ENCODE measurements at places on chromosomes 3 and 15.

GRCh38 chr15:86162172-86162591, 82.5 kb downstream of the AGBL1 start:
- DNase-seq, result no peak

DNA sequence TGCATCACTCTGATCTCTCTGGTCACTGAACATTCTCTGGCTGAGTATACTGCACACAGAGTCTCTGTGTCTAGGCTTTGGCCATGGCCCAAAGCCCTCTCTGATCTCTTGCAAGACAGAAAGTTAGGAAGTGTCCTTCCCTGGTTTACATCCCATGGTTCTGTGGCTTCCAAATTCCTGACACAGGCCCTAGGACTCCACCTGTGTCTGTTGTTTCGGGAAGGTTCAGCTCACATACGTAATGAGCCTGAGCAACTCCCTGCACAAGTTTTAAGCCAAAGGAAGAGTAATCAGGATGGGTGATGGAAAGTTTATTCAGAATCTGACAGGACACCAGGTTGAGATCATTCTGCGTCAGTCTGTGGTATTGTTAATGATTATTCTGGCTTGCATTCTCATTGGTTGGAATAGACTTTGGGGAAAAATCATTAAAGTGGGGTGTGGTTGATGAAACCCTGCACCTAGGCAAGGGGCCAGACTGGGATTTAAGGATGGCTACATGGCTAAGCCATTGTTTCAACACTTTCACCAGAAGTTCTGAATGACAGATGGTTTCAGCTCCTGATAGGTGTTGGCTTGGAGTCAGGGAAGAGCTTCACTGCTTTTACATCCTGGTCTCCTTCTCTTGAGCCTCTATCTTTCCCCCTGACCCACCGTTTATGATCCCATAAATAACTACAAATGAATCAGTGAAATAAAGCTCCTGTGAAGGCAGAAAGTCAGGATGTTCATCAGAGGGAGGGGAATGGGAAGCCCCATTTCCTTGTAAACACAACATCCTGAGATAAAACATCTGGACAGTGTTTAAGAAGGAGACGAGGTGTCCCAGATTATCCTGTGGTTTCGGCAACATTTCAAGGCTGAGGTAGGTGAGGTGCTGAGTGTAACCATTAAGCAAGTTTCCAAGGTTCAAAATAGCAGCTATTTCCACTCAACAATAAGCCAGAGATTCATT, 14.1 kb downstream of the LCMT2 start:
- DNase-seq, result no peak

DNA sequence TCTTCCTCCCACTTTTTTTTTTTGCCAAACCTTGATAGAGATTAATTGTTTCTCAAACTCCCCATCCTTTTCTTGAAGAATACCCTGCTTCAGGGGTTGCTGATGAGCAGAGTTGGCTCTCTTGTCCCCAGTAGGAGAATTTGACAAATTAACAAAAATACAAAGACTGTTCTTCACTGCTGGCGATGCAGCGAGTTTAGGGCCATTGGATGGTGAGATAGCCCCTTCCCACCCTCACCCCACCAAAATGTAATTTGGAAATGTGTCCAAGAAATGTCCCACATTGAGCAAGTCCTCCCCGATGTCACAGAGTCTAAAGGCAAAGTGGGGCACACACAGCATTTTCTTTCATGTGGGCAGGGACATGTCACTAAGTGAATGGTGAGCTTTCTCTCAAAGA, 136.0 kb upstream of the RARB start:
- DNase-seq, result no peak

DNA sequence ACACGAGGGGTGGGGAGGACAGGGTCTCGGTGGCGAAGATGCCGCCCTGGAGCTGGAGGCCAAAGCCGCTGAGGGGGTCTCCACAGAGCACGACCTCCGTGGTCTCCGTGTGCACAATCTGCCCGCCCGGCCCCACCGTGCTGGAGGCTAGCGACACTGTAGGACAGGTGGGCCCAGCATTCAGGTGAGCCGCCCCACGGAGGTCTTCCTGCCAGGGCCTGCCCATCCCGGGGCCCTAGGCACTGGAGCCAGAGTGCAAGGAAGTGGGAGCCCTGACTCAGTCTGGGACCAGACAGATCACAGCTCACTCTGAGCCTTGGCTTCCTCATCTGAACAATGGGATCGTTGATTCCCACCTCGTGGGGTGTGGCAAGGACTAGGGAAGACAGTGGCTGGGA, 25.8 kb downstream of the GRIP2 start:
- DNase-seq, result no peak

DNA sequence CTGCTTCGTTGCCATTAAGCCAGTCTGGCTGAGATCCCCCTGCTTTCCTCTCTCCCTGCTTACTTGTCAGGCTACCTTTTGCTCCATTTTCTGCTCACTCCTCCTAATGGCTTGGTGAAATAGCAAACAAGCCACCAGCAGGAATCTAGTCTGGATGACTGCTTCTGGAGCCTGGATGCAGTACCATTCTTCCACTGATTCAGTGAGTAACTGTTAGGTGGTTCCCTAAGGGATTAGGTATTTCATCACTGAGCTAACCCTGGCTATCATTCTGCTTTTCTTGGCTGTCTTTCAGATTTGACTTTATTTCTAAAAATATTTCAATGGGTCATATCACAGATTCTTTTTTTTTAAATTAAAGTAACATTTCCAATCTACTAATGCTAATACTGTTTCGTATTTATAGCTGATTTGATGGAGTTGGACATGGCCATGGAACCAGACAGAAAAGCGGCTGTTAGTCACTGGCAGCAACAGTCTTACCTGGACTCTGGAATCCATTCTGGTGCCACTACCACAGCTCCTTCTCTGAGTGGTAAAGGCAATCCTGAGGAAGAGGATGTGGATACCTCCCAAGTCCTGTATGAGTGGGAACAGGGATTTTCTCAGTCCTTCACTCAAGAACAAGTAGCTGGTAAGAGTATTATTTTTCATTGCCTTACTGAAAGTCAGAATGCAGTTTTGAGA, 25.0 kb downstream of the CTNNB1 start:
- no peak for DNase-seq
